ENCODE measurements at places on chromosomes 2 and 18.

DNA sequence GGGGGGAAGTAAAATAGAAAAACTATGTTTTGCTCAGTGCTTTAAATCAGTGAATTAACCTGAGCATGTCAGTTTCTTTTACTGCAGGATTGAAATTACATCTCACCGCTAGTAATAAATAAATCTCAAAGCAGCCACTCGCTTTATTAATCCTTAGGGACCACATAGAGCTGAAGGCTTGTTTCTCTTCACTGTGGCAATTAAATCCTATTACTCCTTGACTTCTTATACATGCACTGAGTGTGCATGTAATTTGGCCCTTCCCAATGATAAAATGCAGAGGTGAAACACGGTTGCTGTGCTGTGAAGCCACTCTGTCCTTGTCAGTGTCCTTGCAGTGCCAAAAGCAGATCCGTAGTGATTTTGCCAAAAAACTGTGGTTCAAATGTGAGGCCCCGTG lies 77.1 kb upstream of the RBM44 start:
- DNase-seq: no peak

DNA sequence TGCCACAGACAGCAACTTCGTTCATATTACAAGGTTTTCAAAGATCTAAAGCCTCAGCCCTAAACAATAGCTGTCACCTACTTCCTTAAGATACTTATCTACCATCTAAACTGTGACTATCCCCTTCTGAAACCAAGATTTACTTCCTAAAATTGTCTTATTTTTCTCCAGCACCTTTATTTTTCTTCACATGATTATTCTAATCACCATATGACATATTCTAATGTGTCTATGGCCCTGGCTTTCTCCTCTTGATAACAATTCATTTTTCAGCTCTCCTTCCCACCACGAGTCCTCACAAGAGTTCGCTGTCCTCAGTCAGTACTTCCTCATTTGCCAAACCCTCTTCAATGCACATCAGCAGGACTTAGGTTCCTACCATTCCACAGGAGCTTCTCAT lies 53.9 kb downstream of the RTTN start:
- DNase-seq: no peak

- no peak for DNase-seq
Observed at GRCh38 chr2:217468042-217468830, 534.6 kb downstream of the TNS1 start.

- DNase-seq: peak; percentile 74
Observed at GRCh38 chr2:85539361-85540132, 579 bp downstream of the MAT2A start.

- no peak for DNase-seq
Observed at GRCh38 chr2:25470806-25471205, 129.1 kb upstream of the DNMT3A start.
